Type B pancreatic cell (in vitro differentiated cells): ENCODE measurements at places on chromosomes 3 and 15. TPM values are rescaled to one million over a fixed set of nuclear protein-coding genes. Genes with fewer than 3 reads are reported as not detected.

Gene SUCNR1
- 0.75 TPM in 1 of 2 replicates, not detected in the other for total RNA-seq

Gene P2RY13
- not detected in 2 replicates for total RNA-seq

Gene ZNF501
- 5.0 and 5.8 TPM in 2 replicates for total RNA-seq

Gene C3orf80
- 2.6 and 2.8 TPM in 2 replicates for total RNA-seq

Gene PTH1R
- total RNA-seq: 63.0 and 83.1 TPM in 2 replicates

Gene GPR62
- 0.17 TPM in 1 of 2 replicates, not detected in the other for total RNA-seq

Gene ZNF774
- 4.8 and 5.5 TPM in 2 replicates for total RNA-seq

Gene MNS1
- total RNA-seq: 2.9 and 9.0 TPM in 2 replicates

Gene SCG3
- 13.0 and 18.2 TPM in 2 replicates for total RNA-seq

- no peaks in the 10 kb centered on the region for H3K4me1 ChIP-seq
- H3K27me3 ChIP-seq: no peaks in the 10 kb centered on the region
- H3K27ac ChIP-seq: no peak overlapping the region
Measured at GRCh38 chr15:59140422-59141226, 35.7 kb downstream of the CCNB2 start.

DNA sequence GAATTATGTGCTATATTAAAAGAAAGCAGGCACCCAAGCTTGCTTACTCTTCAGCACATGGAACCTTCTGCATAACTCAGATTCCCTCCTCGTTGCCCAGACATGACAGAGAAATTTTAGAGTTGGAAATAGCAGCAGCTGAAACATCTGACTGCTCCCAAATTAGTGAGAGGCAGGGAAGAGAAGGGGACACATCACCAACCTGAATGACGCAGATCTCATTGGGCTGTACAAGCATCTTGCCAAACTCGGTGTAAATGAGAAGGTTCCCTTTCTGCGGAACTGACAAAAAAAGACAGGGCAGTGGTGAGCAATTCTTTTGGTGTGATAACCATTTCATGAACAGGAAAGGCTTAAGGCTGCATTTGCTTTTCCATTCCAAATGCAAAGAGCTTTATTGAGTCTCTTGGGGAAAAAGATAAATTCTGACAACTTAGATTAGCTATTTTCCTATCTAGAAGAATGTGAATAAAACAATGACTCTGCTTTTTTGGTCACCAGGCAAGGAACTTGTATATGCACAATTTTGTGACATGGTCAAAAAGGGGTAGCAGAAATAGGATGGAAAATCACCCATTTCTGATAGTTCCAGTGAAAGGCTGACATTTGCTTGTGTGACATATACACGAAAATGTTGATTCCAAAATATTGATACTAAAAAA is 35.1 kb downstream of the HGD start:
- H3K27ac ChIP-seq: no peak overlapping the region
- H3K36me3 ChIP-seq: no peaks in the 10 kb centered on the region
- H3K4me1 ChIP-seq: no peaks in the 10 kb centered on the region
- no peaks in the 10 kb centered on the region for H3K27me3 ChIP-seq
- H3K4me3 ChIP-seq: no peak overlapping the region

GRCh38 chr15:40088929-40089755 is 19.5 kb downstream of the BMF start:
- H3K36me3 ChIP-seq: peaks cover 31% of the 10 kb centered on the region
- H3K27me3 ChIP-seq: peaks cover 5% of the 10 kb centered on the region
- peak overlapping the region; percentile 71 for H3K27ac ChIP-seq

- no peak for DNase-seq
- no peaks in the 10 kb centered on the region for H3K27me3 ChIP-seq
- no peak overlapping the region for H3K27ac ChIP-seq
Measured at GRCh38 chr3:98962189-98962930, 60.9 kb upstream of the DCBLD2 start.

DNA sequence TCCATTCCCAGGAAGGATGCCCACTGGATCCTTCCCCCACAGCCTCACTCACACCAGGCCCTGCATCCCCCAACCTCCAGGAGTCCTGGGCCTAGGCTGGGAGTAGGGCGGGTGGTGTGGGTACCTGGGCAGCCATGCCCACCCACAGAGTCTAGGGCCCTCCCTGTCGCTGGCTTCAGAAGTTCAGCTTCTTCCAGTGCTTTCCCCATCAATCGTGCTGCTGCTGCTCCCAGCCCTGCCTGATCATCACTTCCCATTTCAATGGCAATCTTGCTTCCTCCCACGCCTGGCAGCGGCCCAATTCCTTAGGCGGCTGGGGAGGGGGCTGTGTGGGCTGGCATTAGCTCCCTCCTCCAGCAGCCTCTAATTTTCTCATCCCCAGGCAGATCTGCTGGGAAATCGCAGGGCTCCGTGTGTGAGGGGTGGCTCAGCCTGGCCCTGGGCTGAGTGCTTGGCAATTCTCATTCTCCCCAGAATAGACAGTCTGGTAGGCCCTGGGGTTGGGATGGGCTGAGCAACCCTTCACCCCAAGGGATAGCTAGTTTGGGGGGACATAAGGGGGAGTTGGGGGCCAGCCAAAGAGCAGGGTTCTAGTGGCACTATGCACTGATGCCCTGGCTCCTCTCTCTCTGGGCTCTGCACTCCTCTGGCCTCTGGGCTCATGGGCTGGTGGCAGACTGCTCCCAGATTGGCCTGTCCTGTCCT is 66.4 kb downstream of the SCN5A start:
- no peak overlapping the region for H3K27ac ChIP-seq
- DNase-seq: peak; percentile 68
- H3K4me1 ChIP-seq: peaks cover 4% of the 10 kb centered on the region
- no peaks in the 10 kb centered on the region for H3K36me3 ChIP-seq
- peaks cover 4% of the 10 kb centered on the region for H3K27me3 ChIP-seq

GRCh38 chr3:49717959-49718857 is 1.3 kb downstream of the AMIGO3 start:
- H3K4me1 ChIP-seq: peaks cover 13% of the 10 kb centered on the region
- H3K36me3 ChIP-seq: no peaks in the 10 kb centered on the region
- DNase-seq: peak; percentile 68

DNA sequence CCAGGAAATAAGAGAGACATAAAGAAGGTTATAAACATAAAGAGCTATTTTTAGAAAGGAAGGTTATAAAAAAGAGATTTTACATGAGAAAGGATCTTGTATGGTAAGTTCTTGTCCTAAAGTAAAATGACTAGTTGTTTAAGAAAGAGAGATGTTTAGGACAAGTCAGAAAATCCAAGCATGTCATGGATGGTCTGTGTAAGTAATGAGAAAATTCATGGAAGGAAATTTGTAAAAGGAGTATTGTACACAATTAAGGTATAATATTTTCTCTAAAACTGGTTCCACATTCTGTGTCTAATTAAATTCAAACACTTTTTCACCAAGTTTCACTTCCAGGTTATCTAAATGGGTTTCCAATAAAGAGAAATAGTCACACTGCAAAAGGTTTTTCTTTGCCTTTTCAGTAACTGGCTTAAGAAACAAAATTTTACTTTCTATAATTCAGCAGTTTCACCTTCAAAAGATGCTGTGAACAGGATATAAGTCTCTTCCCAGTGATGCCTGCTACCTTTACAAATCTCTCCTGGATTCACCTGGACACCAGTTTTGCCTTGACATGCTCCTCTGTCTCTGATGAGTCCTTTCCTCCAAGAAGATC is 455.7 kb downstream of the ZIC1 start:
- H3K36me3 ChIP-seq: no peaks in the 10 kb centered on the region
- H3K27ac ChIP-seq: no peak overlapping the region
- H3K4me1 ChIP-seq: no peaks in the 10 kb centered on the region
- H3K27me3 ChIP-seq: no peaks in the 10 kb centered on the region
- no peak overlapping the region for H3K4me3 ChIP-seq
- no peak for DNase-seq

DNA sequence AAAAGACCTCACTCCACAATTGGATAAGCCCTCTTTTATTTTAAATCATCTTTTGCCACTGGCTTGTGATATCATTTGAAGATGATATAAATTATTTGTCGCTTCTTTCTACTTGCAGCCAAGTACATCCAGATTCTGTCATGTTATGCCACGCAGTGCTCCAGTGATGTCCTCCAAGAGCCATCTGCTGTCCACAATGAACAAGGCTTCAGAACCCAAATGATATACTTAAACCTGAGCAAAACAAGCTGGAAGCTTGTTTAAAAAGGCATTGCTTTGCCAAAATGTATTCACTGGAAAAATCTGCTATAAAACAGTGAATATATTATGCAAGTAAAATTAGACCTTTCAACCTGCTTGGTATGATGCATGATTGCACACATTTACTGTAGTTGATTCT is 58.8 kb upstream of the ARL6 start:
- no peak overlapping the region for H3K4me3 ChIP-seq
- no peak for DNase-seq
- H3K27me3 ChIP-seq: peaks cover 33% of the 10 kb centered on the region
- H3K27ac ChIP-seq: no peak overlapping the region
- H3K36me3 ChIP-seq: no peaks in the 10 kb centered on the region

DNA sequence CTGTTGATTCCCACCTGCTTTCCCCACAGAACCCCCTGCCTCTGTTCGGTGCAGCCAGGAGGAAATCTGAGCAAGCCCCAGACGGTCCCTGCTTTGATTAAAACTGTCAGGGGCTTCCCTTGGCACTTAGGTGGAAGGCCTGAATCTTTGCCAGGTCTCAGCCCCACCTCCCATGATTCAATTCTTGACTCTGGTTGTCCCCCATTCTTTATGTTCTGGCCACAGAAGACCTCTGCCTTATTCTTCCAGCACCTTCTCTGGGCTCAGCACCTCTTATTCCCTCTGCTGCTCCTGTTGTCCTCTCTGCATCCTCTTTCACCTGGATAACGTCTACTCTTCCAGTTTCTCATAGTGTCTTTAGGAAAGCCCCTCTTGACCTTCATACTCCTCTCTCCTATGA is 349.4 kb downstream of the PTPRG start:
- peaks cover 7% of the 10 kb centered on the region for H3K36me3 ChIP-seq
- H3K4me1 ChIP-seq: peaks cover 24% of the 10 kb centered on the region
- H3K27ac ChIP-seq: no peak overlapping the region
- DNase-seq: no peak

DNA sequence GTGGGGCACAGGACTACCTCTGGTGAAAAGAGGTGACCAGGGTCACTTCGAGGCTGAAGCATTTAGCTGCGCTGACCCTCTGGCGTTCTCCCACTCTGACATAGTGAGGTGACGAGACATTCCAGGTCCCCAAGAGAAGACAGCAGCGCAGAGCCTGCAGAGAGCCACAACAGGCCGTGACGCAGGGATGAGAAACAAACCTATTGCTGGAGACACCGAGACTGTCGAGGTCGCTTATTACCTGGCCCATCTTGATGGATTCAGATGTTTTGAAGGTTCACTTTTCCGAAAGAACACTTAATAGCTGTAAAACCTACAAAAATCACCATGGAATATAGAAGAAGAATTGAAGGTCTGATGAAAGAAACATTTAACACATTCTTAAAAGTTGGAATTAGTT is 466.3 kb downstream of the NR2F2 start:
- H3K27ac ChIP-seq: no peak overlapping the region
- no peaks in the 10 kb centered on the region for H3K4me1 ChIP-seq
- no peak overlapping the region for H3K4me3 ChIP-seq
- no peak for DNase-seq
- peaks cover 21% of the 10 kb centered on the region for H3K27me3 ChIP-seq
- H3K36me3 ChIP-seq: no peaks in the 10 kb centered on the region

DNA sequence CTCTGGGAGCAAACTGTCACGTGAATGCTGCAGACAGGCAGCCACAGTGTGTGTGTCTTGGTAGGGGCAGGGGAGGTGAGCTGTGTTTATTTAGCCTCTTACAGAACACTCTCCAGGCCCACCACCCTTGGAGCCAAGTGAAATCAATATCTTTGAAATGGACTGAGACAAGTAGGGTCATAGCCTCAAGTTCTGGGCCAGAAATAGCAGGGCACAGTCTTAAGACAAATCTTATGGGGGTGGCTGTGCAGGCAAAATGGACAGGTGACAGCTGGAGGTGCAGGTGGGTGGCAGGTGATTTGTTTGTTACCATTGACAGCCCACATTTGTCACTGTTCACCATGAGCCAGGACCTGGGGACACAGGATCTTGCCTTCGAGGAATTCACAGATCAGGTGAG is 93.6 kb upstream of the NMNAT3 start:
- no peak overlapping the region for H3K27ac ChIP-seq
- H3K4me1 ChIP-seq: peaks cover 35% of the 10 kb centered on the region
- peaks cover 14% of the 10 kb centered on the region for H3K27me3 ChIP-seq

- H3K27me3 ChIP-seq: peaks cover 23% of the 10 kb centered on the region
- H3K4me1 ChIP-seq: no peaks in the 10 kb centered on the region
- no peak for DNase-seq
- no peaks in the 10 kb centered on the region for H3K36me3 ChIP-seq
Measured at GRCh38 chr15:33679061-33679460, 289.2 kb upstream of the CHRM5 start.

- H3K27ac ChIP-seq: no peak overlapping the region
- DNase-seq: no peak
- H3K27me3 ChIP-seq: no peaks in the 10 kb centered on the region
- no peak overlapping the region for H3K4me3 ChIP-seq
- H3K36me3 ChIP-seq: no peaks in the 10 kb centered on the region
- peaks cover 7% of the 10 kb centered on the region for H3K4me1 ChIP-seq
Measured at GRCh38 chr3:68751888-68752287, 180.5 kb downstream of the TAFA4 start.

DNA sequence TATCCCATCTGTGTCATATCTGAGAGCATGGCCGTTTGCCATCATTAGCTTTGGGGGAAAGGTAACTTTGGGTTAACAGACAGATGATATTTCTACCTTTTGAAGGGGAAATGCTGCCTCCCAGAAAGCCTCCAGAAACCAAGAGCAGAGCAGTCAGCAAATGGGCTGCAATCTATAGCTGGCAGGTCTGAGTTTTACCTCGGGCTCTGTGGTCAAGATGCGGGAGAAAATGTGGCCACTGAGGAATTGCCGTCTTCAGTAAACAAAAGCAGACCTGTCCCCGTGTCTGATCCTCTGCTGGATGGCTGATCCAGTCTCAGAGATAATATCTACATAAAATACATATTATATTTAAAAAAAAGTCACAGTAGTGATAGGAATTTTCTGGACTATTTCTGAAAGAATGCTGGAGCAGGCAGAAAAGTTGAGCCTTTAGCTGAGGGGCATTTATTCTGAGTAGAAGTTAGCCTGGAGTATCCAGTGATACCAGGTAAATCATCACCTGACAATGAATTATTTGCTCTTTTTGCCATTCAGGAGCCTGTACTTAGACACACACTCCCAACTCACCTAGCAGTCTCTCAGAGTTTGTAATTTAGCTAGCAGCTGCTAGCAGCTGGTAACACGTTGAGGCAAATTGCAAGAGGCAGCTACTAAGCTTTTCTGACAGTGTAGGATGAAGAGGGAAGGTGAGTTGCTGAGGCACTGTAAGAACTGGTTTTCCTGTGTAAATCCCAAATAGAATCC is 285.3 kb upstream of the RARB start:
- no peak overlapping the region for H3K27ac ChIP-seq
- H3K27me3 ChIP-seq: peaks cover 3% of the 10 kb centered on the region
- H3K36me3 ChIP-seq: peaks cover 8% of the 10 kb centered on the region
- H3K4me1 ChIP-seq: no peaks in the 10 kb centered on the region
- H3K4me3 ChIP-seq: no peak overlapping the region

DNA sequence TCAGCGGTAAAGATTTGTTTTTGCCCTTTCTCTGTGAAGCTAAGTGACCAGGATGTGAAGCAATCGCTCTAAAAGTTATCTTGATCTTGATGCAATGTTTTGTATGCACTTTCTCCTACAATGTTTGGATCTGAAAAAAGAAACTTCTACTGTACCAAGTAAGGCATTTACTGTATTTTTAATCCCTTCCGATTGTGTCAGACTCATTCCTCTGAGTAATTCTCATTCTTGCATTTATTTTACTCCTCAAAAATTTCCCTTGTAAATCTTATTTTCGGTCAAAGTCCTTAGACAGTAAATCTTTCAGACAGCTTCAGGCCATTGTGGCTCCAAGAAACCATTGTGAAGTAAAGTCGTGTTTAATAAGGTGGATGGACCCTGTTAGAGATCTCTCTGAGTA is 141.9 kb downstream of the TP63 start:
- H3K4me1 ChIP-seq: peaks cover 8% of the 10 kb centered on the region
- peak overlapping the region; percentile 7 for H3K4me3 ChIP-seq
- peaks cover 7% of the 10 kb centered on the region for H3K27me3 ChIP-seq
